ENCODE measurements at places on chromosomes 1 and 21. TPM values are rescaled to one million over a fixed set of nuclear protein-coding genes. Genes with fewer than 3 reads are reported as not detected.

Gene LCE1B
- not detected for total RNA-seq

GRCh38 chr21:37043818-37044217, 29.1 kb downstream of the PIGP start:
- DNase-seq = no peak

GRCh38 chr1:61474963-61475362, 250.0 kb downstream of the TM2D1 start:
- no peak for DNase-seq

DNA sequence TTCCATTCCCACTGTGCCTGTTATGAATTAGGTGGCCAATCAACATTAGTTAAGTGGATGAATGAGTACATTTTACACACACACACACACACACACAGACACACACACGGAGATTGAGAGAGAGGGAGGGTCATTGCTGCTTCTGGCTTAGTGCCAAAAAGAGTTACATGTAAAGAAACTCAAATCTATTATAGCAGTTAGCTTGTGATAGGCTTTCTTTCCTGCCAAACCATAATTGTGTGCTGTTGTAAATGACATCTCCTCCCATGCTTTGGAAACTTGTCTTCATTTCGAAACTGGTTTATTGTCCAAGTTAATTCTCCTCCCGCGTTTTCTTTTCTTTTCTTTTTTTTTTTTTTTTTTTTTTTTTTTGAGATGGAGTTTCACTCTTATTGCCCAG, 1.4 kb upstream of the MT1HL1 start:
- DNase-seq = no peak

DNA sequence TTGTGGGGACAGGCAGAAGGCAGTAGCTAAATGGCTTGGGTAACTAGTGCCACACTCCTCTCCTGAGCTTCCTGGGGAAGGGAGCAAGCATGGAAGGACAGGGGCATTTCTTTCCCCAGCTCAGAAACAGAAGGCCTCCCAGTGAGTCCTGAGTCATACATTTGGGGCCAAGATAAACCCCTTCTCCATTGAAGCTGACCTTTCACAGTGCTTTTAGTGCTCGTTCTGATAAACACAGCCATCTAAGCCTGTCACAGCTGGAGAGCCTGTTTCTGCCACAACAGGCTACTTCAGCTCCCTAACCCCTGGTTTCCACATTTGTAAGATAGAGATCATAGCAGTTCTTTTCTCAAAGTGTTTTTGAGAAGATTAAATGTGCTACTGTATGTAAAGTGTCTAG, 374.0 kb downstream of the LMX1A start:
- DNase-seq = no peak

GRCh38 chr1:235215453-235215852, 54.4 kb upstream of the RBM34 start:
- DNase-seq = no peak

Gene A3GALT2
- total RNA-seq = not detected

- no peak for DNase-seq
These were observed 68.9 kb downstream of the DMAP1 start for GRCh38 chr1:44281962-44282703.

Gene OVAAL
- 0.53 TPM for total RNA-seq

DNA sequence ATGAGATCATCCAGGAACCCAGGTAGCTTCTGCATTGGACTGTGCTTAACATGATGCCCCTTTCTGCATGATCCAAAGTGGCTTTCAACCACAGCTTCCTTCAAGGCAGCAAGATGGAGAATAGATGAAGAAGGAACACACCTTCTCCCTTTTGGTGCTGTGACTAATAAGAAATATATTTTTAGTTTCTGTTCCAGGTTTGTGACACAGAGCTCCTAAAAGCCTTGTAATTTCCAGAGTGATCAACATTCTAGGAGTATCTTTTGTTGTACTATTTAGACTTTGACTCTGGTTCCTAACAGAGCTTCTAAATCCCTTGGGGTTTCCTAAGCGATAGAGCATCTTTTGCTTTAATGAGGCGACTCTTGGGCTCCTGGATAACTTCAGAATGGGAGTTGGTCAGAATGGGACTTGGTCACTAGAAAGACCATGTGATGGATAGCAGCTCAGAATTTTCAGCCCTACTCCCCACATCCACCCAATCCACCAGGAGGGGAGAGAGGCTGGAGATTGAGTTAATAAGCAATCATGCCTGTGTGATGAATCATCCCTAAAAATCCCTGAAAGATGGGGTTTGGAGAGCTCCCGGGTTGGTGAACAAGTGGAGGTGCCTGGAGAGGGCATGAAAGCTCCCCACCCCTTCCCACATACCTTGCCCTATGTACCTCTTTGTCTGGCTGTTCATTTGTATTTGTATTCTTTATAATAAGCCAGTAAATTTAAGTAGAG, 134.8 kb downstream of the FGGY start:
- no peak for DNase-seq

DNA sequence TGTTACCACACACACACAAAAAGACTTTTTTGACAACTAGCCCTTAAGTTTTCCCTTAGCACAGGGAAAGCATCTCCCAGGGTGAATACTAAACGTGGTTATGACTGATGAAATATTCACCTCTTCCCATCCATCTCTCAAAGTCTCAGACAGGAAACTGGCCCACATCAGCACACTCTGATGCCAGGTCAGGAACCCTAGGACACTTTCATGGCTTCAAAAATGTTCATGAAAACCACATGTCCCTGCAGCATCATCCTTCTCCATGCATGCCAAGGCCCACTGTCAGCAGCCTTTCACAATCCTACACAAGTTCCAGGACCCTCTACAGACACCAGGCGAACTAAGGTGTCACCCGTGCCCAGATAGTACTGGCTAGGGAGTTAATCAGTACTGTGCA, 68.7 kb downstream of the DNTTIP2 start:
- no peak for DNase-seq

- DNase-seq = no peak
These were observed 315.6 kb downstream of the NFIA start for GRCh38 chr1:61397935-61398334.

All from left cardiac atrium (tissue), 4 donors.